Fibroblast of skin of right biceps (primary cell): ENCODE measurements at places on chromosomes 5 and 9.

- DNase-seq = no peak
Measured at GRCh38 chr5:111107371-111107770, 15.2 kb downstream of the WDR36 start.

- peak; percentile 84 for DNase-seq
Measured at GRCh38 chr9:22114956-22115355, 105.9 kb upstream of the CDKN2B start.

DNA sequence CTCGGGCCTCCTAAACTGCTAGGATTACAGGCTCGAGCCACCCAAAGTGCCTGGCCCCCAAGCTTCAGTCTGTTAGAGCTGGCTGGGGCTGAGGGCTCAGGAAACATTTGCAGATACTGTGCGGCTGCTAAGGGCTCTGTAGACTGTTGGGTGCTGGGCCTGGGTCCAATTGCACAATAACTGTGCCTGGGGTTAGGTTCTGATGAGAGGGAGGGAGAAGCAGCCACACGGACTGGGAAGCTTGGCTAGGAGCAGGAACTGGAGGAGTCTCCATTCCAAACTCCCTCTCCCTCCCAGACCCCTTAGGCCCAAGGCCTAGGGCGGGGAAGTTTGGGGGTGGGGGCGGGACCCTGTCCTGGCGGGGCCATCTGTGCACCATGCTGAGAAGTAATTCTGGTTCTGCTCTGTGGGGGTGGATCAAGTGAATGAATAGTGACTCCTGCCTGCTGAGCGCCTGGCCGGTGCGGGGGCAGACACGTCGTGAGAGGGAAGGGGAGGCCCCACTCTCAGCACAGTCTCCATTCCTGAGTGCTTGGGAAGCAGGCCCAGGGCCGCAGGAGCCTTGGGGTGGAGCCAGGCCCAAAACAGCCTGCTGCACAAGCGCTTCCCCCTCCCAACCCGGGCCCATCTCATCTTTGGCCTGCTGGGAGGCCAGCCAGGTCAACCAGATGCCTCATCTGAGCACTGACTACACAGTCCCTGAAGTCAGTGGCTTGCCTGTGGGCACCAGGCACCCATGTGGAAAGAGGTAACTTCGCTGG is 1.5 kb downstream of the ASS1 start:
- peak; percentile 80 for DNase-seq

DNA sequence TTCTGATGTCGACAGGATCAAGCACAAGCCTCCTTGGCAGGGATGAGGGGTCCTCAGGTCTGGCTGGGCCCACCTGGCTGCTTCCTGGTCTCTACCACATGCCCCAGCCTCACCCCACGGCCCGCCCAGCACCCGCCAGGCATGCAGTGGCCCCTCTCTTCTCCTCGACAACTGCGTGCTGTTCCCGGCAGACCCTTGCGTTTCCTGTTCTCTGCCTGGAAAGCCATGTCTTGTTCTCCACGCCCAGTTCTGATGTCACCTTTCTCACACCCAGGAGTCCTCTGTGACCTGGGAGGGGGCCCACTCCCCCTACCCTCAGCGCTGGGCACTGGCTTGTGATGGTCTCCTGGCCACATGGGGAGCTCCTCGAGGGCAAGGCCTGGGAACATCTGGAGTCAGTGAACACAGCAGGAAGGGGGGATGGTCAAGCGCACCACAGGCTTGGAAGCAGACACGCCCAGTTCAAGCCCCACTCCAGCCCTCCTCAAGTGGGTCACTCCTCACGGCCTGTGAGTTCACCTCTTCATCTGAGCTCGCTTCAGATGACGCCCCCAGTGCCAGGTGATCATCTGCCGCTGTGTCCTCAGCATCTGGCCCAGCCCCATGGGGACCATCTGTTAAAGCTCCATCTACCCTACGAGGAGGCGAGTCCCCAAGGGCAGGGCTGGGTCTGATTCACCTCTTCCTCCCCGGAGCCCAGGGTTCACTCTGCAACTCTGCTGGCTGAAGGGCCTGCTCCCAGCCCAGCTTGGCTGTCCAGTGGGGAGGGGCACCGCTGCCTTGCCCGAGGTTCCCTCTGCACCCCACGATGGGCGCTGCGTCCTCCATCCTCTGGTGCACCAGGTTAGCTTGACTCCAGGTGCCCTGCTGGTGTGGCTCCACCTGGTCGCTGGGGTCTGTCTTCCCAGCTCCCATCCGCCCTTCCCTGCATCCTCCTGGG is 133.2 kb upstream of the PHYKPL start:
- DNase-seq = no peak

GRCh38 chr9:126719618-126720031 is 85.2 kb upstream of the ZBTB43 start:
- DNase-seq = peak; percentile 71

- DNase-seq = no peak
Measured at GRCh38 chr5:106860398-106861044, 810.2 kb downstream of the EFNA5 start.

DNA sequence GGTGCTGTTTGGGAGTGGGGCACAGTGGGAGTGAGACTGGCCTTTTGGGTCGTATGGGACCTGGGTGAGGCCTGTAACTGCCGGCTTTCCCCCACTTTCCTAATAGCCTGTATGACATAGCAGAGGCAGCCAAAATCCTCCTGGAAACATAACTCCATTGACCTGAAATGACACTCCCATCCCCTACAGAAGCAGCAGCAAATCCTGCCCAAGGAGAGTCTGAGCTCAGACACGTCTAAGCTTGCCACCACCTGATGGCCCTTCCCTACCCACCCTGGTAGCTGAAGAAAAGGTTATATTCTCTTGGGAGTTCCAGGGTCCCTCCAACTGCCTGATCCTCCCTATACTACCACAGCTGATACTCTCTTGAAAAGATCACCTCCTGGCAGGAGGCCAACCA is 179.8 kb upstream of the ARRDC3 start:
- no peak for DNase-seq

DNA sequence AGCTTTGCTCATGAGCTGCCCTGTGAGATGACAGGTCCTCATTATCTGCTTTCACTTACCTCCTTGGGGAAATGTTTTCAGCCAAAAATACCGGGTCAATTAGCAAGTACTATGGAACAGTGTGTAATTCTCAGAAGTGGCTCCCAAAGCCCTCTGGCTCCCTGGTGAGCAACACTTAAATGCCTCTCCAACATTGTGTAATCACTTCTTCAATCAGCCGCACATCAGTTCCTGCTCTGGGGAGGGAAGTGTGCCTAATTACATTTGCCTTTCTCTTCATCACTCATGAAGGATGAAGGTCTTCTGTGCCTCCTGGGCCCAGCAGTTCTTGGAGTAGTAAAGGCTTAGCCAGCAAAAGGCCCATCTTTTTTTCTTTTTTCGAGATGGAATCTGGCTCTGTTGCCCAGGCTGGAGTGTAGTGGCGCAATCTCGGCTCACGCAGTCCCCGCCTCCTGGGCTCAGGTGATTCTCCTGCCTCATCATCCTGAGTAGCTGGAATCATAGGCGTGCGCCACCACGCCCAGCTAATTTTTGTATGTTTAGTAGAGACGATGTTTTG is 23.1 kb downstream of the NIM1K start:
- DNase-seq = peak; percentile 33
